NT2/D1 (cell line): ENCODE measurements at places on chromosomes 6 and 20.

DNA sequence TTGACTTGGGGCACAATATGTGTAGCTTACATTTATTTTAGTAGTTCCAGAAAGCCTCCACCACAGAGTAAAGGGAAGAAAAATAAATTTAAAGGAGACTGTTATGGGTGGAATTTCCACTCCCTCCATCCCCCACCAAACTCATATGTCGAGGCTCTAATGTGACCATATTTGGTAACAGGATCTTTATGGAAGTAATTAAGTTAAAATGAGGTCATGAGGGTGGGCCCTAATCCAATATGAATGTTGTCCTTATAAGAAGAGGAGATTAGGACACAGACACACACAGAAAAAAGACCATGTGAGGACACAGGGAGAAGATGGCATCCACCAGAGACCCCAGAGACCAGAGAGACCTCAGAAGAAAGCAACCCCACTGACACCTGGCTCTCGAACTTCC, 189.7 kb downstream of the EDN1 start:
- DNase-seq, result no peak

DNA sequence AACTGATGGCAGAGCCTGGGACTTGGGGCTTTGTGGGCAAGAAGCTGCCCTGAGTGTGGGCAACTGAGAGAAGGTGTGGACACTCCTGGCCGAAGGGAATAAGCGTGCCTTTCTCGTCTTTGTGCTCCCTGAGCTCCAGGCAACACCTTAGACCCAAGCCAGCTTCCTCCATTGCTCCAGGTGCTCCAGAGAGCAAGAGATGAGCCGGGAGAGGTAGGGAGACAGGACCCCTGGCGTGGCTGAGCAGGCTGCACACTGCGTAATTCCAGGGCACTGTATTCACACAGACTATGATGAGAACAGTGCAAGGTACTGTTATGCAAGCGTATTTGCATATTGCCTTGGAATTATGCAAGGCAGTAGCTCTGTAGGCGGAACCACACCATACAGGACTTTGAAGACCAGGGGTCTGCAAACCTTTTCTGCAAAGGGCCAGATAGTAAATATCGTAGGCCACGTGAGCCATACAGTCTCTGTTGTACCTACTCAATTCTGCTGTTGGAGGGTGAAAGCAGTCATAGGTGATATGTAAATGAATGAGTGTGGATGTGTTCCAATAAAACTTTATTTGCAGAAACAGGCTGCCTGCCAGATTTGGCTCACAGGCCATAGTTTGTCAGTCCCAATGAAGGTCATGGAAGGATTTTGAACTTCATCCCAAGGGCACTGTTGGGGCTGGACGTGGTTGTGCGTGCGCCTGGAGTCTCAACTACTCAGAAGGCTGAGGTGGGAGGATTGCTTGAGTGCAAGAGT, 42.1 kb upstream of the FAM83D start:
- DNase-seq, result no peak

GRCh38 chr6:169804427-169804826, 53.0 kb downstream of the ERMARD start:
- no peak for DNase-seq

- DNase-seq, result no peak
Measured at GRCh38 chr20:39399463-39399862, 437.3 kb downstream of the DHX35 start.

DNA sequence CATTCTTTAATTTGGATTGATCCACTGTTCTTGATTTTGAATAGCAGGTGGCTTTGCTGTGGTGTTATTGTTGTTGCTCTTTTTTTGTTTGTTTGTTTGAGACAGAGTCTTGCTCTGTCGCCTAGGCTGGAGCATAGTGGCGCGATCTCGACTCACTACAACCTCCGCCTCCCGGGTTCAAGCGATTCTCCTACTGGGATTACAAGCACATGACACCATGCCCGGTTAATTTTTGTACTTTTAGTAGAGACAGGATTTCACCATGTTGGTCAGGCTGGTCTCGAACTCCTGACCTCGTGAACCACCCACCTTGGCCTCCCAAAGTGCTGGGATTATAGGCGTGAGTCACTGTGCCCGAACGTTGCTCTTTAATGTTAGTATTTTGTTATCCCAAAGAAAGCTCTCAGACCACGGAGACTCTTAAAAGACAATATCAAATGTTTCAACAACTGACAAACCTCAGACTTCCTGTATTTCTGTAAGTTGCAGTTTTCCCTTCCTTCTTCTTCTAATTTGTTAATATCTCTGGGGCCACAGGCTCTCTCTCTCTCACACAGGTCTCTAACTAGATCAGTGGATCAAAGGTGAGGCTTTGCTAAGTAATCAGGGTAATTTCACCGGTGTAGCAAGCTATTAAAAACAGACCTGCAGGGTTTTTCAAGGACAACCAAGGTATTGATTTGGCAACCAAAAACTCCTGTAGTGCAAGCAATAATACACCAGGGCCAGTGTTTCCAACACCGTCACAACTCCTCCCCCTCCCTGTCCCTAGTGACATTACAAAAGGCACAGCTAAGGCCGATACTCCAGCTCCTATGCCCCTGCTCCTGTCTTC, 48.8 kb upstream of the ZNF217 start:
- DNase-seq, result no peak

- DNase-seq, result no peak
Measured at GRCh38 chr6:4435981-4436445, 300.6 kb upstream of the ECI2 start.

GRCh38 chr6:133358574-133359150, 117.5 kb downstream of the EYA4 start:
- DNase-seq, result no peak

- no peak for DNase-seq
Measured at GRCh38 chr6:106094964-106095335, 8.8 kb downstream of the PRDM1 start.

GRCh38 chr6:137286916-137287315, 67.7 kb upstream of the IFNGR1 start:
- no peak for DNase-seq

DNA sequence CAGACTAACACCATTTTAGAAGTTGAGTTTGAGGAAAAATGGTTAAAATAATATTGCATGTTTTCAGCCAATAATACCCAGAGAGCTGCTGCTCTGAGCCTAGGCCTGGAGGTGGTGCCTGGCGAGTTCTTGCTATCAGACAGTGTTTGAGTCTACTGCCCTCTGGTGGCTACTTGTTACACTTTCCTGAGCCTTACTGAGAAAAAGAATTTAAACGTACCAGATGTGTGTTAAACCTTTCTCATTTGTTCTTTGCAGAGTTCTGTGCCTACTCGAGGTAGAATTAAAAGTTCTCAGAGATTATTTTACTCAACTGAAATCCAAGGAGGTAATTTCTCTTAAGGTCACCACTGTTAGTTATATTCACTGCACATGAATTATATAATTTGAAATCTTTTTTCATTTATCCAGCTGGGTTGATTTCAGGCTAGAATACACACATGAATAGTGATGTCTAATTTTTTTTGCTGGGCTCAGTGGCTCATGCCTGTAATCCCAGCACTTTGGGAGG, 38.2 kb downstream of the SHLD1 start:
- peak; percentile 90 for DNase-seq

- no peak for DNase-seq
Measured at GRCh38 chr6:130122243-130122642, 100.5 kb downstream of the SAMD3 start.

DNA sequence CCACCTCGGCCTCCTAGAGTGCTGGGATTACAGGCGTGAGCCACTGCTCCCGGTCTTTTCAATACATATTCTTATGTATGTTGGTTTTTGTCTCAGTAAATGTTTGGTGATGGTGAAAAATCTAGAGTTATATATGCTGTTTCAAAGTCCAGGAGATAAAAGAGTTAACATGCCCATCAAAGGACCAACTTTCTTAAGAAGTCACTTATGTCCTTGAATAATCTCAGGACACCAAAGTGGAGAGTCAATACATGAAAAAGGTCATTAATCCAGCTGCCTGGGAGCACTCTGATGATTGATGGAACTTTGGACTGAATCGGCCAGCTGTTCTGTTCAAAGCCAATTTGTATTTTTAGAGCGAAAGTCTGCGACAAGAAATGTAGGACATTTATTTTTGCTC, 59.8 kb upstream of the HDAC2 start:
- DNase-seq, result no peak

- no peak for DNase-seq
Measured at GRCh38 chr6:23180504-23181293, 611.3 kb downstream of the HDGFL1 start.

DNA sequence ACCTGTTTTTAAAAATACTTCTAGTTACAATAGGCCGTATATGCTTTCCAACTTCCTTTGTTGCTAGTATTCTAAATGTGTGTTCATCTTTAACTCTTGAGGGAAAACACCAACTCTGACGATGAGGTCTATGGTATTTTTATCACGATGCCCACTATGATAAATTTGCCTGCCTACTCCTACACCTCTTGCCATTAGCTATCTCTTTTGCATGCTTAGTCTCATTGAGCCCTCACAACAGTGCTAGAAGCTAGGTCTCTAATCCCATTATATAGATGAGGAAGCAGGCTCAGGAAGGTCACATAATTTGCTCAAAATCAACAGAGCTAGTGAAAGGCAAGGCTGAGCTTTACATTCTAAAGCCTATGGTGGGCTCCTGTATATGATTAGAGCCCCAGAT, 13.2 kb downstream of the AAR2 start:
- no peak for DNase-seq

- no peak for DNase-seq
Measured at GRCh38 chr6:16181439-16182297, 52.8 kb downstream of the MYLIP start.

DNA sequence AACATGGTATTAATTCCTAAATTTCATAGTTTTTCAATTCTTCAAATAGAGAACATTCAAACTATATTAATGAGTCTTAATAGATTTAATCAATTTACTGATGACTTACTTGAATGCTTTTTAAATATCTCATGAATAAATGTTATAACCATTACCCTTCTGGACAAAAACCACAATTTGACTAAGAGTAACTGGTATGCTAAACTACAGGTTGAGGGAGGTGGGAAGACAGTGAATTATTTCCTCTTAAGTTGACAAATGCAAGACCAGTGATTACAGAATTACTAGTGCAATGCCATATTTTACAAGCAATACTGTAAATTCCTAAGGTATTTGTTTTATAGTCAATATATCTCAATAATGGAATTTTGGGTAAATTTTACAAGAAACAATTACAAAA, 65.1 kb downstream of the REV3L start:
- no peak for DNase-seq

GRCh38 chr20:44832724-44833123, 22.4 kb upstream of the RIMS4 start:
- DNase-seq, result peak; percentile 15

GRCh38 chr20:58449681-58450221, 60.7 kb downstream of the VAPB start:
- DNase-seq, result no peak

DNA sequence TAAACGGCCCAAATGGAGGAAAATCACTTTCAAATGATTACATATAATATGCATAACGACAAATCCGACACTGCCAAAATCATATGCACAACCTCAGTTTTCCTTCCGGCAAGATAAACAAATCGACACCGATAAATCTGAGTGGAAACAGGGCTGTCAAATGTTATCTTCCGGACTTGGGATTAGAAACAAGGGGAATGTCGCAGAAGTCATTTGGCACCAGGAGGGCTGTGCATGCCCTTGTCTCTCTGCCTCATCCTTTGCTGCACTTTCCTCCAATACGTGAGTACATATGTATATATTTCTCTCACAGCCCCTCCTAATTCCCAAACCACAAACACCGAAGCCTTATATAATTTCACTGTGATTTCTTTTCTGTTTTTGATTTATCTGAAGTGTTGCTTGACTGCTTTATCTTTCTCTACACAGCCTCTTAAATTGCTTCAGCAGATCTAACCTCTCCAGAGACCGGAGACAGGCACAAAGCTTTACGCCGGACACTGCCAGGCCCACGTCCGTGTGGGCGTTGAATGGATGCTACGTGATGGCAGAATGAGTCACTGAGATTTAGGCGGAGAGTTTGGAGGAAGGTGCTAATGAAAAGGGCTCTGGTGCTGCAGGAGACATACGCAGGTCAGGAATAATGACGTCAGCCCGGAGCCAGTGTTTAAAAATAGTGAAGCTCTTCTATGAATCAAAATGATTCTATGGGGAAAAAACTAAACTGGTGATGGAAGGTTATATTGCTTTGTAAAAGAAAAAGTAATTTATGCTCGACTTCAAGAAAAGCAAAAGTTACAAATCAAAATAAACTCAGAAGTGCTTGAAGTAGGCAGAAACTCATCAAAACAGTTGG, 21.0 kb upstream of the PRELID3B start:
- DNase-seq, result no peak

GRCh38 chr6:142357879-142358278, 56.1 kb downstream of the ADGRG6 start:
- DNase-seq, result no peak

- DNase-seq, result no peak
Measured at GRCh38 chr6:80174900-80175572, 68.6 kb downstream of the BCKDHB start.

- DNase-seq, result no peak
Measured at GRCh38 chr6:110398778-110399177, 16.6 kb downstream of the DDO start.

DNA sequence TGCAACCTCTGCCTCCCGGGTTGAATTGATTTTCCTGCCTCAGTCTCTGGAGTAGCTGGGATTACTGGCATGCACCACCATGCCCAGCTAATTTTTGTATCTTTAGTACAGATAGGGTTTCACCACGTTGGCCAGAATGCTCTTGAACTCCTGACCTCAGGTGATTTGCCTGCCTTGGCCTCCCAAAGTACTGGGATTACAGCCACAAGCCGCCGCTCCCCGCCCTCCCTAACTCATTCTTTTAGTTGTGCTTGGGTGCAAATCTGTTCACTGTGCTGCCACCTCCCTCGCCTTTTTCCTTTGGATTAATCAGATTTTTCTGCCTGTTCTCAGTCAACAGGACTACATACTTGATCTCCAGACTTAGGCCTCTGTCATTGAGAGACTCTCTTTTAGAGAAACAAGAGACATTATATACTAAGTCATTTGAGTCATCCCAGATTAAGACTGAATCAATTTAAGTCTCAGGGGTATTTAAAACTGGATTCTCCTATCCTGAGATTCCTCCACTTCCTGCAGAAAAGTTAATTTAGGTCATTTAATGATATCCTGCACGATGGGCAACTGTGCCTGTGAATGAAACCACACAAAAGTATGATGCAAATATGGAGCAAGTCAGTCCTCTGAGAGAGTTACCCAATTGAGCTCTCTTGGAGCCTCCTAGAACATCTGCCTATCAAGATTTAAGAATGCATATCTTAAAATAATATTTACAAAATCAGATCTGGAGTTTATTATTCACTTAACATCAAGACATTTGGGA, 136.1 kb upstream of the THEMIS start:
- DNase-seq, result no peak

GRCh38 chr20:55253781-55254180, 751.5 kb downstream of the CBLN4 start:
- DNase-seq, result no peak

GRCh38 chr6:17271628-17272027, 9.5 kb upstream of the RBM24 start:
- no peak for DNase-seq

DNA sequence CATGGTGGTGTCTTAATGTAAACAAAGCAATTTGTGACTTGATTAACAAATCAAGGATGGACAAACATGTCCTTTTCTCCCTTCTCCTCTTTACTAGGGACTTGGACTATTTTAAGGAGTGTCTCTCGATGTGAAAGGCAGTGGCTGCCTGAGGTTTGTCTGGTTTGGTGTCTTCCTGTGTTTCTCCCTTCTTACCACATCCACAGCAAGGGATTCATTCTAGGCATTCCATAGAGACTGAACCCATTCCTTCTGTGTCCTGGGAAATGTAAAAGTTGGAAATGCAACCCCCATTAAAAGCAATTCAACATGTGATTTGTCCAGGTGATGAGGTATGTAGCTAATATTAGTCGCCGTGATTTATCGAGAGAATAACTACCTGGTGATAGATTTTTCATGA, 15.9 kb downstream of the NRN1 start:
- DNase-seq, result no peak
